ENCODE measurements at places on chromosomes 3 and 15. TPM values are rescaled to one million over a fixed set of nuclear protein-coding genes. Genes with fewer than 3 reads are reported as not detected.

Gene SSUH2
- 0.12 TPM for polyA plus RNA-seq

Gene TERB2
- not detected for polyA plus RNA-seq

Gene TRPM1
- not detected for polyA plus RNA-seq

Gene LSMEM2
- not detected for polyA plus RNA-seq

DNA sequence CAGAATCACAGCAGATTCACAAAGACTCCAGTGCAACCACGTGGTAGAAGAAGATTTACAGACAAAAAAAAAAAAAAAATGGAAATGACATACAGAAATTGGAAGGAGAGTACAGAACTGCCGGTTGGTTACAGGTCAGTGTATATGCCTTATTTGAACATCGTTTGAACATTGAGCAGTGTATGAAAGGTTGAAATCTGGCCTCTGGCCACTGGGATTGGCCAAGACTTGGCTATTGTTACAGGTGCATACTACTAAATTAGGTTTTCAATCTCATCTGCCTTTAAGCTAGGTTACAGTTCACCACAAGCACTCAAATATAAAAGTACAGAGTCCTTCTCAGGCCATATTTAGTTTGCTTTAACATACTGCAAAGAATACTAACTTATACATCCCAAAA lies 59.8 kb downstream of the THBS1 start:
- no peak for DNase-seq

- peak; percentile 57 for DNase-seq
Observed at GRCh38 chr3:177827511-177828207, 630.4 kb upstream of the TBL1XR1 start.

DNA sequence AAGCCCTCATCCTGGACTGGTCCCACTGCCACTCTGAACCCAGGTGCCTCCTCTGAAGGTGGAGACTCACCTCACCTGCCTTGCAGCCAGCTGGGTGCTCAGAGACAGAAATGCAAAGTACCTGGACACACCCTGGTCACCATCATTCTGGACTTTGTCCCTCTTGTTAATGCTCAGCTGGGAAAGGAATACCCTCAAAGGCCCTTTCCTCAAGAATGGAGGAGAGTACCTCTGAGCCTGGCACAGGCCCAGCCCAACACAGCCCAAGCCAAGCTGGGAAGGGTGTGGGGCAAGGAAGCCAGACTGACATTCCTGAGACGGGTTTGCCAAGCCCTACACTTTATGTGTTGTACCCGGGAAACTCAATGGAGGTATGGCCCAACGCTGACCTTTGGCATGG lies 983 bp upstream of the ALAS1 start:
- no peak for DNase-seq

- DNase-seq = no peak
Observed at GRCh38 chr3:152835601-152836102, 721 bp downstream of the P2RY1 start.

DNA sequence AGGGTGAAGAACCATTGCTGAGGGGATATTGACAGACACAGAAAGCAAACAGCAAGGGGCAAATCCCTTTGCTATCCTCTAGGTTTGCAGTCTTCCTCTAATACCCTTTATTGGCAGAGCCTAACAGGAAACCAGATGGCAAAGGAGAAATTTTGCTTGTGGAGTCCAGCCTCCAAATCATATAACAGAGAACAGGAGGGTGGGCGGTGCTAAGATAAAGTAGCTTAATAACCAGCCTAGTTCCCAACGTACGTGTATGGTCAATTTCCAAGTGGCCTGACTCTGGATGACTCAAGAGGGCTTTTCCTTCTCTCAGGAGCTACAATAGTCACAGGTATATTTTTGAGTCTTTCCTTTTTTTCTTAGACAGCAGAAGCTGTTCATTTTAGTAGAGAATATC lies 404.5 kb downstream of the PDCD6IP start:
- no peak for DNase-seq
